ENCODE measurements at places on chromosomes 16 and 17.
A peak's percentile ranks its signal among the peaks of the same experiment; 100 is the strongest.

GRCh38 chr17:16215965-16216316, 607 bp upstream of the NCOR1 start:
- no peak for DNase-seq

- DNase-seq = no peak
These were observed 213.6 kb upstream of the CDH5 start for GRCh38 chr16:66152823-66153393.

DNA sequence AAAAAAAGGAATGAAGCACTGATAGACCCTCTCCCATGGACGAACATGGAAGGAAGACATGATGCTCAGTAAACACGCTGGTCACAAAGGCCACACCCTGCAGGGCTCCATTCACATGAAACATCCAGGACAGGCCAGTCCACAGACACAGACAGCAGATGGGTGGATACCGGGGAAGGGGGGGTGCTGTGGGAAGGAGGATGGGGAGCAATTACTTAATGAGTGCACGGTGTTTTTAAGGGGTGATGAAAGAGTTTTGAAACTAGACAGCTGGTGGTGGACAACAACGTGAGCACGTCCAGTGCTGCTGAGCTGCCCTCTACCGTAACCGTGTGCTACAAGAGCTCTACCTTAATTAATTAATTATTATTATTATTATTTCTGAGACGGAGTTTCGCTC, 6.0 kb upstream of the SLC16A3 start:
- no peak for DNase-seq

DNA sequence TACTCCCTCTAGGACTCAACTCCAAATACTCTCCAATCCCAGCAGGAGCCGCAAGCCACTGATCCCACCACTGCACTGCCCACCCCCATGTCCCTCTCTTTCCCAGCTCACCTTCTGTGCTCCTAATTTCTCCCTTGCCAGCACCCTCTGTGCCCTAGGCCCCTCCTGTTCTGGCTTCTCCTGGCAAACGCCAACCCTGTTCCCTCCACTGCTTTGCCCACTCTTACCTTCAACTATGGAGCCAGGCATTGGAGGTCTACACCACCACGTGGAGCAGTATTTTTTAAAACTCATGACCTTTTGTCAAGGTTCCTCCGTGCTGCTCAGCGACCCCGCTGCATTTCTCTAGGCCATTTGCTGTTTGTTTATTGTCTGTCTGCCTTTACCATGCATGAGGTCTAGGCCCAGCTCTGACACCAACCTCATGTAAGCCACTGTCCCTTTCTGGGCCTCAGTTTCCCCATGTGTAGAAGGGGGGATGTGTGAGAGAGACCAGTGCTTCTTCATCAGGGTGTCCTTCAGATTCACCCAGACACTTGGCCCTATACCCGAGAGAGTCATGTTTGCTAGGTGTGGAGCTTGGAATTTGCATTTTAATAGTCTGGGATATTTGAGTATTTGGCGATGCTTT, 4.6 kb downstream of the CCDC102A start:
- DNase-seq = no peak

DNA sequence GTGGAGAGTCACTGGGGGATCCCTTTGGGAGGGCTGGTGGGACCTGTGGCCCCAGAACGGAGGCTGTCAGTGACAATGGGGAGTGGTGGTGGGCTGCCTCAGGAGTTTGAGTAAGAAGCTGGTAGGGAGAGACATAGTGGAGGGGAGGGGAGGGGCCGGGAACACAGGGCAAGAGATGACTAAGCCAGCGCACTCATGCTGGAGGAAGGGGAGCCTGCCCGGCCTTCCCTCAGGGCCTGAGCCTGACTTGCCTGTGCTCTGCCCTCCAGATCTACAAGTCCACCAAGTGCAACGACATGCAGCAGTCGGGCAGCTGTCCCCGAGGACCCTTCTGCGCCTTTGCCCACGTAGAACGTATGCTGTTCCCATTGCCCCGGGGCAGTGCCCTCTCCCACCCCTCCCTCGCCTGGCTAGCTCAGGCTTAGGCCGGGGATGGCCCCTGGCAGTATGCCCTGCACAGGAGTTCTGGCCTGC, 29.3 kb downstream of the UNC13D start:
- DNase-seq = no peak

DNA sequence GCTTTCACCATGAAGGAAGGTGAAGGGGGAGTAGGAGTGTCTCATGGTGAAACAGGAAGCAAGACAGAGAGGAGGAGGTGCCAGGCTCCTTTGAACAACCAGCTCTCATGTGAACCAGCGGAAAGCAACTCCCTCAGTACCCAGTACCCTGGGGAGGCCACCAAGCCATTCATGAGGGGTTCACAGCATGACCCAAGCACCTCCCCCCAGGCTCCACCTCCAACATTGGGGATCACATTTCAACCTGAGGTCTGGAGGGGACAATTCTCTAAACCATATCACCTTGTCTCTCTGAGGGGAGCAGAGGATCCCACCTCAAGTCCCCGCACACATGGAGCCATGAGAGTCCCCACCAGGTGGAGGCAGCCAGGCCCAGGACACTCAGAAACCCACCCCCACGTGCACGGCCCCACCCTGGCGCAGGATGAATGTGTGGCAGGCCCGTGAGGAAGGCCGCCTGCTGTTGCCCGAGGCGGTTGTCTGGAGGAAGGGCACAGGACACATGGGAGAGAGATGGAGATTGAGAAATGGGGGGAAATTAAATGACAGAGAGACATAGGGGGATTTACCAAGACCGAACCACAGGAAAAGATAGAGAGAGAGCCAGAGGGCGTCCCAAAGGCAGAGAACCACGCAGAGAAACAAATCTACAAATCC, 85.9 kb downstream of the TMEM132E start:
- DNase-seq = no peak

GRCh38 chr16:734981-735881, 5.6 kb downstream of the CIAO3 start:
- DNase-seq = no peak

- DNase-seq = peak; percentile 85
These were observed 10.1 kb downstream of the P3H4 start for GRCh38 chr17:41801374-41802271.

DNA sequence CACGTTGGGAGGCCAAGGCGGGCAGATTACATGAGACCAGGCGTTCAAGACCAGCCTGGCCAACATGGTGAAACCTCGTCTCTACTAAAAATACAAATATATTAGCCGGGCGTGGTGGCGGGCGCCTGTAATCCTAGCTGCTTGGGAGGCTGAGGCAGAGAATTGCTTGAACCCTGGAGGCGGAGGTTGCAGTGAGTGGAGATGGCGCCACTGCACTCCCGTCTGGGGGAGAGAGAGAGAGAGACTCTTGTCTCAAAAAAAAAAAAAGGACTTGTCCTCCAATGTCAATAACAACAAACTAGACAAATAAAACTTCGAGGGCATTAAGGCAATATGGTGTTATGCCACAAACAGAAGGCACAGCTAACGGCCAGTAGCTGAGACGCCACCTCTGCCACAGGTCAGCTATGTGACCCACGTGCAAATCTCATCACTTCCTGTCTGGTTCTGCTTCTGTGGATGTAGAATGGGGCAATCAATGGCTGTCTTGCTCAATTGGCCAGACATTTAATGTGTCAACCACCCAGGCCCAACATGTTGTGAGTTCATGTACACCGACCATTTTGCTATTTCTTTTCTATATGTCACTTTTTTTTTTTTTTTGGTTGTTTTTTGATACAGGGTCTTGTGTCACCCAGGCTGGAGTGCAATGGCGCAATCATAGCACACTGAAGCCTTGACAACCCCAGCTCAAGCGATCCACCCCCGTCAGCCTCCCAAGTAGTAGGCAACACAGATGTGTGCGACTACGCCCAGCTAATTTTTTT, 834 bp upstream of the TXNDC11 start:
- peak; percentile 27 for DNase-seq

GRCh38 chr17:17445925-17446665, 30.7 kb upstream of the MED9 start:
- no peak for DNase-seq

DNA sequence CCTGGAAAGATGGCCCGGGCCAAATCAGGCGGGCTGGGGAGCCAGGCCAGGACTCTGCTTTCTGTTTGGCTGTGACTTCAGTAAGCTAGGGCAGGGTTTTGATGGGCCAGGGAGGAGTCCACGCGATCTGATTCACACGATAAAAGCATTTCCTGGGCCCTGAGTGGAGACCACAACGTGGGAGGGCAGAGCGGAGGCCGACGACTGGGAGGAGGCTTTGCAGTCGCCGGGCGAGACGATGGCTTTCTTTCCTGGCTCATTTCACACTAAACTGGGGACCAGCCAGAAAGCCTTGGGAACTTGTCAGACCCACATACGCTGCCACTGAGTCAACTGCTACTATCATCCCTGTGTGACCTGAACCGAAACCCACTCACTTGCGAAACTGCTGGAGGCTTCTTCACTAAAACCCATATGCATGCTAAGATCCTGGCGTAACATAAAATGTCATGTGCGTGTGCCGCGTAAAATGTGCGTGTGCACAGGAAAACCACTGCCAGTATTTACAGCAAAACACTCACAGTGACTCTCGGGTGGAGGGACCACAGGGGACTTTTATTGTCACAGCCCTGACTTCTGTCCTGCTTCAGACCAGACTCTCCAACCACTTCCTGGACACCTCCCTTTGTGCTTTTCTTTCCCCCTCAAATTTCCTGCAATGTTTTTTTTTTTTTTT, 14.2 kb upstream of the RHBDF2 start:
- DNase-seq = peak; percentile 55

- DNase-seq = no peak
These were observed 2.1 kb downstream of the SEPTIN1 start for GRCh38 chr16:30380072-30380802.

GRCh38 chr17:21140911-21141310, 14.1 kb downstream of the DHRS7B start:
- DNase-seq = no peak

DNA sequence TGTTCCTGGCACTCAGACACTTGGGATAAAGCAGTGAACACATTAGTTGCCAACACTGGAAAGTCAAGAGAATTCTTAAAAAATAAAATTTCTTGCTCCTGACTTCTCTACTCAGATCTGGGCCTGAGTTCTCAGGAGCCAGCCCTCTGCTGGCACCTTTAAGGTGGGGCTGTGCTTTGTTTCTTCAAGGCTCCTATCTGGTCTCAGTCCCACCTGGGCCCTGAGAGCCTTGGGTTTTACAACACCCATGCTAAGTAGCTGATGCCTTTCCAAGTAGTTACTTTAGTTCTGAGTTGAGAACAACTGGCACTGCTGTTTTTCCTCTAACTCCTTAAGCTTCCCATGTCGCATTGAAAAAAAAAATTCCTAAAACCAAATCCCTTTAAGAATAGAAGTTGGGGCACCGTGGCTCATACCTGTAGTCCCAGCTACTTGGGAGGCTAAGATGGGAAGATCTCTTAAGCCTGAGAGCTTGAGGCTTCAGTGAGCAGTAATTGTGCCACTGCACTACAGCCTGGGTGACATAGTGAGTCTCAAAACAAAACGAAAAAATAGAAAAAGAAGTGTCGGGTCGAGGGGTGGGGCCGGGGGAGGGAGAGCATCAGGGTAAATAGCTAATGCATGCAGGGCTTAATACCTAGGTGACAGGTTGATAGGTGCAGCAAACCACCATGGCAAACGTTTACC, 16.6 kb downstream of the CHAD start:
- no peak for DNase-seq

GRCh38 chr17:50981279-50981678, 115.1 kb upstream of the TOB1 start:
- no peak for DNase-seq

GRCh38 chr16:55328611-55329569, 4.9 kb downstream of the IRX6 start:
- no peak for DNase-seq

Measured in heart right ventricle (tissue), 16 donors.